Osteoblast (primary cell): ENCODE measurements at places on chromosomes 4 and X. TPM values are rescaled to one million over a fixed set of nuclear protein-coding genes. Genes with fewer than 3 reads are reported as not detected.

Gene P2RY8
- under 0.01 TPM in 1 of 2 replicates, not detected in the other for total RNA-seq

Gene ZNF275
- total RNA-seq: 11.2 and 12.1 TPM in 2 replicates

GRCh38 chr4:13527192-13527980 lies 16.9 kb downstream of the NKX3-2 start:
- peak; percentile 80 for DNase-seq

Gene CXCL3
- total RNA-seq: 0.36 TPM in 1 of 2 replicates, not detected in the other

DNA sequence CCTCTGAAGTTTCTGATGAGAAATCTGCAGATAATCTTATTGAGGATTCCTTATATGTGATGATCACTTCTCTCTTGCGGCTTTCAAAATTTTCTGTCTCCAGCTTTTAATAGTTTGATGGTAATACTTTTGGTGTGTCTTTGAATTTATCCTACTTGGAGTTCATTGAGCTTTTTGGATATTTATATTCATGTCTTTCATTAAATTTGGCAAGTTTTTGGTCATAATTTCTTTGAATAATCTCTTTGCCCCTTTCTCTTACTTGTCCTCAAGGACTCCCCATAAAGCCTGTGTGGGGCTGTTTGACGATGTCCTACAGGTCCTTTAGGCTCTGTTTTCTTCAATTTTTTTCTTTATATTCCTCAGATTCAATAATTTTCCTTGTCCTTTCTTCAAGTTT lies 11.3 kb upstream of the FAM47E start:
- DNase-seq: no peak

- no peak for DNase-seq
These were observed 171.2 kb upstream of the GPC4 start for GRCh38 chrX:133586443-133586842.

Gene SHISA3
- total RNA-seq: not detected in 2 replicates

GRCh38 chrX:71637848-71638247 lies 19.5 kb upstream of the CXCR3 start:
- peak; percentile 80 for DNase-seq

Gene USP17L22
- not detected in 2 replicates for total RNA-seq

DNA sequence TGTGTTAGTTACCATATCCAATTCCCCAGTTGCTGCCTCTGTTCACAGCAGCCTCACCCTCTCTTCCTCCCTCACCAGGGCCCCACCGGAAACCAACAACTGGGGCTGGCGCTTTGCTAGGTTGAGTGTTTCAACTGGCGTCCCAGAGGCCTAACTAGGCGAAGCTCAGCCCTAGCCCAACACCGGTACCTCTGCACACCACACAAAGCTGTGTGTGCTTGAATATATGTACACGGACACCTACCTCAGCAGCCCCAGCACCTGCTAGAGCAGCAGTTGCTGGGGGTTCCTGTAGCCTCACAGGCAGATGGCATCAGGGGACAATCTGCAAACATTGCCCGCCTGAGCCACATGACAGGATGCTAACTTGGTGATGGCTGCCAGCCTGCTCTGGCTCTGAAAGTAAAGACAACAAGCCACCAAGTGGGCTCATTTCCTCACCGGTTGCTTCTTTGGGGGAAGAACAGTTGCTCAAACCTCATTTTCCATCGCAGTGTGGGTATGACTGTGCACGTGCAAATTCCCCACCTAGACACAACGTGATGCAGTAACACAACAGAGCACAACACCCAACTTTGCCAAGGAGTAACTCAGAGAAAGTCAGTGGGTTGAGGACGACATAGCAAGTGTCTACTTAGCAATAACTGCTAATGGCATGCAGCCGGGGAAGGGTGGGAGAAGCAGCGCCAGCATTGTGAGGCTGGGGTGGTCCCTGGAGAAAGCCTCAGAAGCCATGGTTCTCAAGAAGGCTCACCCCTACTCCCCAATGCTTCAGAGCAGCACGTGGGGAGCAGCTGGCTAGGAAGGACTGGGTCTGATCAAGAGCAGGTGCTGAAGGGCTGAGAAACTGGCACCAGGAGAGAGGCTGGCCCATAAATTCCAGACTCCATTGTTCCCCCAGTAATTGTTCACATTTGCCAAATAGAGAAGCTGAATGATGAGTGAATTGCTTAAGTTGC lies 139.5 kb downstream of the SH3KBP1 start:
- DNase-seq: no peak

Gene NAP1L5
- 2.9 and 5.1 TPM in 2 replicates for total RNA-seq

DNA sequence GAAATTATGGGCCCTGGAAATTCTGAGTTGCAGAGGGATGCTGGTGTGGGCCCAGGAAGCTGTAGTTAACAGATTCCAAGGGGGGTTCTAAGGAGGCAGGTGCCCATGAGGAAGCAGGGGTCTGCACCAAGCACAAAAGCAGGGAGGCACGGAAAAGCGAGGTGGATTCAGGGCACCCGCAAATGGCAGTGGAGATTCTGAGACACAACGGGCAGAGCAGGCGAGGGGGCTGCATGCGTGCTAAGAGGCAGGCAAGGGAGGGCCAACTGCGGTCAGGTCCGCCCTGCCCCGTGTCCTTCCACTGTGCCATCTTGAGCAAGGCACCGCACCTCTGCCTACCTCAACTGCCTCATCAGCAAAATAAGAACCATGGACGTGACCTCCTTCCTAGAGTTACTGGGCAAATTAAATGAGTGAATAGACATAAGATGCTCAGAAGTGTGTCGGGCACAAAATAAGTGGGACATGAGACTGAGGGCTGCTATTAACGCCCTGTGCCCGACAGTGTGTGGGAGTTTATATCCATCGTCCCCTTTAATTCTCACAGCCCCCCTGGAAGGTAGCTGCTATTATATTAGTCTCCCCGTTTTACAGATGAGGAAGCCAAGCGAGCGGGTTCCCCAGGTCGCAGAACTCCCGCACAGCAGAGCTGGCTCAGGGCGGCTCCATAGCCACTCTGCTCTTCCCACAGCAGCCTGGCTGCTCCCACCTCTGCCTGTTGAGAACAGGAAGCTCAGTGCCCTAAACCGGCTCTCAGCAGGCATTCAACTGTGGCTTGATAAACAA lies 67.6 kb downstream of the PPP2R2C start:
- DNase-seq: no peak

Gene PFKFB1
- total RNA-seq: not detected in 2 replicates

DNA sequence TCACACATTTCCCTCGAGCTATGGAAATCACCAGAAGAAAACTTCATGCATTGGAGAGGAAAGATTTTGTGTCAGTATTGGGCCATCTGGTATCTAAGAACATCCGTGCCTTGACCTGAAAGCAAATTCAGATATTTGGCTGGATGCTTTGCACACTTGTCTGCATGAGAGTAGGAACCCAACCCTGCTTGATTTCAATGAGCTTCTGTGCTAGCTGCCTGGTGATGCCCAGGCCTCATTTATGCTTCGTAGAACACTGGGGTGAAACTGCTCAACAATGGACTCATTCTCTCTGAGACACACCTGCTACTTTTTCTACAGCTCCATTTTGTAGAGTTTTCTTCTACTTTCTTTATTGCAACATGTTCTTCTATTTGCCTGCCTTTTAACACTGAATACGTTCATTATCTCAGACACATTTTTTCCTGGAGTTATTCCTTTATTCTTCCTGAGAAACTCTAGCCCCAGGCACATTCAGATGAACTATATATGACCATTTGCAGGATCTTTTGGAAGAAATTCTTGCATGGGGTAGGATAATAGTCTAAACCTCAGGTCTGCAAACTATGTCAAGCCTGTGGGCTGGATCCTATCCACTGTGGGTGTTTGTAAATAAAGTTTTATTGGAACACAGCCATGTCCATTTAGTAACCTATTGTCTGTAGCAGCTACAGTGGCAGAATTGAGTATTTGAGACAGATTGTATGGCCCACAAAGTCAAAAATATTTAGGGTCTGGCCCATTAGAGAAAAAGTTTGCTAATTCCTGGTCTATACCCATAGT lies 83.8 kb upstream of the CLCN4 start:
- no peak for DNase-seq

- DNase-seq: no peak
These were observed 38.2 kb upstream of the PLAC8 start for GRCh38 chr4:83152746-83153145.

DNA sequence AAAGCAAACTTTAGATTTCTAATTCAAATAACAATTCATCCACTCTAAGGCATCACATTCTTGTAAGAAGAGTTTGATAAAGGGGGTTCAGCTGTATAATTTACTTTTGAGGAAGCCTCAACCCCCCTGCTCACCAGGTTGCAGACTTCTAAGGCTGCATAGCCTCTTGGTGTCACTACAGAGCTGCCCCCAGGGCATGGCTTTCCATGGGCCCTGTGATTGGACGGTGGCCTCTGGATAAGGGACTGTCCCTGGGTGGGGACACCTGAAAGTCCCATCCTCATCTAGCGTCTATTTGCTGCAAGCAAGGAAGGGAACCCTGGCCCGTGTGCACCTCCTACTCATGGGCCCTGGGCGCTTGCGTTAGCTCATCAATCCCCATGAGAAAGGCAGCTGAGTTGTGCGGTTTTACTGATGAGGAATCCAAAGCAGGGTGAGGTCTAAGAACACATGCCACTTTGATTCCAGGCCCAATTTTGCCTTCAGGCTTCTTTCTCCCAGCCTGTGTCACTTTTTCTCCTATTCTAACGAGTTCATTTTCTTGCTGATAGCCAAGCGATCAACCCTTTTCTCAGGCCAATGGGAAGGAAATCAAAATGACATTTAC lies 51.8 kb downstream of the SCML1 start:
- DNase-seq: no peak

Gene TMPRSS11D
- not detected in 2 replicates for total RNA-seq

- DNase-seq: no peak
These were observed 437.8 kb upstream of the FAM241A start for GRCh38 chr4:111707491-111707890.

GRCh38 chr4:156476359-156476758 lies 495.2 kb downstream of the PDGFC start:
- peak; percentile 86 for DNase-seq

GRCh38 chrX:108159028-108159670 lies 67.6 kb downstream of the ATG4A start:
- no peak for DNase-seq

DNA sequence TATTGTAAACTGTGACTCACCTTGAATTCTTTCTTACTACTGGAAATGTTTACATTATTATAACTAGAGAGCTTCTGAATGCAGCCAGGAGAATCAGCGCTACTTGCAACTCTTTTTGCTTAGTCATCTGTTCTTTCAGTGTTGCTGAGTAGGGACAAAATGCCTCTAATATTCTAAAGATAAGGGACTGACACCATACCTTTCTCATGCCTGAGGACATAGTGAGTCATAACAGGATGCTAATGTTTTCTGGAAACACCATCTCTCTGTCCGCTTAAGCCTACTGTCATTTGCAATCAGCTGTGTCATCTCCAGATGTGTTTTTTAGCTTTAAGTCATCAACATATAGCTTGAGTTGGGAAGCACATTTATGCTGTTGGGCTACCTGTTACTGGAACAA lies 108.3 kb downstream of the QRFPR start:
- no peak for DNase-seq

DNA sequence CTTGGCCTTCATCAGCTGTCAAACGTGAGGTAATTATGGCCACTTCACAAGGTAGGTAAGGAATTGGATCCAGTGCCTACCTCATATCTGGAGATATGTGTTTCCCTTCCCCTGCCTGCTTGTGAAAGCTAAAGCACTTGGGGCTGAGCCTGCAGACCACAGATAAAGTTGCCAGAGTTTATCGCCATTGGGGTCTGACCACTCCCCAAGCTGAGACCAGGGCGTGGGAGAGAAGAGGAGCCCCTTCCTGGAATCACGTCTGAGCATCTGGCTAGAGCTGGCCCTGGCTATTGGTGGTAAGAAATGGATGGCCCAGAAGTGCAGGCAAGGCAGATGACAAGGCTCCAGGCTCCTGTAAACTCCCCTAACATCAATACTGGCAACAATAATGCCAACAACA lies 2.7 kb downstream of the ALAS2 start:
- DNase-seq: no peak

Gene SPATA18
- total RNA-seq: 30.8 and 41.3 TPM in 2 replicates

DNA sequence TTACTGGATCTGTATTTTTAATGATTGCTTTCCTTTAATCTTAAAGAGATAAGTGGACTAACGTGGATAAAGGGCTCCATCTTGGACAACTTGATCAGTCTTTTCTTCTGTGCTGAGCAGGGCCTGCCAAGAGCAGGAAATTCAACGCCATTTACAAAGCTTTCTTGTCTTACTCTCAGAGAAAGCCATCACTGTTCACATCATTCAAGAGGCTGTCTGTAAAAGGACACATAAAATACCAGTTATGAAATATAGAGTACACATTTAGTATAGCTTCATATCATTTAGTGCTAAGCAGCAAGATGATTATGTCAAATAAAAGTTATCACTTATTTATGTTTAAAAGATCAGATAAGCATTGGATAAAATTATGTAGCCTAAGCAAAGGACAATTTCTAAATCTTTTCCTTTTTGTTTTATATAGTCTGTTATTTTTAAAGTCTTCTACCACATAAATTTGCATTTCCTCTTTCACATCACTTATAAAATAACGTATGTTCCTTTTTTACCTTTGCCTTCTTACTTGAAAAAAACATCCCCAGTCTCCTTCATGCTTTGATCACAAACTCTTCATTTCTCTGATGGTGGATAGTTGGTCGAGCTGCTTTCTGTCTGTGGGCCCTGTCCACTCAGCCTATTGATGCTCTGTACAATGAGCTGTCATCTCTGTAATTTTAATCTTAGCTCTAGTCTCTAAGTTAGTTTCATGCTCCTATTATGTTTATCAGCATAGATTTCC lies 2.1 kb upstream of the CCNG2 start:
- no peak for DNase-seq

DNA sequence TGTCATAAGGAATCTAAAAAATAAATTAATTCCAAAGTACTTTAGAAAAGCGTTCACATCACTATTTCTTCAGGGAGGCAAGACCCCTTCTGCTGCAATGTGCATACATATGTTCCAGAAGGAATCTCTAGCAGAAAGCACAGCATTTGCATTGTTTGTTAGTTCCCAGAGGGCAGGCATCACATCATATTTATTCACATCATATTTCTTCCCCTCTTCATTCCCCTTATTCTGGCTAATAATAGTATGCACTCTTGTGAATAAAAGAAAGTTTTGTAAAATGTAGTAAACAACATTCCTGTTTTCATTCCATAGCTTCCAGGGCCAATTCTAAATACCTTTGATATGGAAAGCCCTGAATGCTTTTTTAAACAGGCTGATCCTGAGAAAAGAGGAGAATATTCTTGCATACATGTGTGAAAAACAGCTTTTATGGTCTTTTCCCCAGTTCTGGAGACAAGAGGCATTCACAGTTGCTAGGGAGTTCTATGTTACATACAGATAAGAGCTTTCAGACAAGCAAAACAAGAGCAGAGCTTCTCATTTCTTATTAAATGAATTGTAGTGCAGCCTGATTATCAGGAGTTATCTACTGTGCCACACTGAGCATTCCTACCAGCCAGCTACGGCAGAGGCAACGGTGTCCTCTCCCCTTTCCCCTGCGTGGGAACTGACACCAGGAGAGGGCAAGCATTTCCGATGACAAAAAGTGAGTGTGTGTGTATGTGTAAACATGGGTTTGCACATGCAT lies 15.2 kb downstream of the GATB start:
- peak; percentile 72 for DNase-seq

- DNase-seq: no peak
These were observed 189.5 kb downstream of the ARAP2 start for GRCh38 chr4:36054694-36055422.

Gene FGF2
- total RNA-seq: 69.2 and 86.5 TPM in 2 replicates
